Stimulated activated CD8-positive, alpha-beta memory T cell treated with anti-CD3 and anti-CD28 coated beads, Interleukin-4, amount 100 ng/mL, for 4 hours (primary cell): ENCODE measurements at places on chromosomes 2 and 18.

- DNase-seq, result no peak
These were observed 85.6 kb upstream of the ST3GAL5 start for GRCh38 chr2:85974390-85974789.

- no peak for DNase-seq
These were observed 5.6 kb upstream of the LRATD1 start for GRCh38 chr2:14626873-14627272.

DNA sequence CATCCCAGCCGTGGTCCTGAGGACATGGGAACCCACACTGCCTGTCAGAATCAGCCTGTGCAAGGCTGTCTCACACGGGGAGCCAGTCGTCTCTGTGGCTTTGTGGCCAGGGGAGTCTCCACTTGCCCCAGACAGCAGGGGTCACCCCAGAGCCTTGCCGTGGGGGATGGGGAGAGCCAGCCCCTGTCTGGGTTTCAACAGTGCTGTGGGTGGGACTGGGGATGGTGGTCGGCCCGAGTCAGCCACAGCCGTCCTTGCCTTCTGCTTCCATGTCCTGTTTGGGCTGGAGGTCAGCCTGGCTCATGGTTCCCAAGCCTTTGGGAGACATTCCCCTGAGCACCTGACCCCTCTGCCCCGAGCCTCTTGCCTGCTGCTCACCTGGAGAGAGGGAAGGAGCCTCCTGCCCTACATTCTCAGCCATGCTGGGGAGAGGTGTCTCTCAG lies 19.6 kb downstream of the GPR35 start:
- DNase-seq, result no peak

DNA sequence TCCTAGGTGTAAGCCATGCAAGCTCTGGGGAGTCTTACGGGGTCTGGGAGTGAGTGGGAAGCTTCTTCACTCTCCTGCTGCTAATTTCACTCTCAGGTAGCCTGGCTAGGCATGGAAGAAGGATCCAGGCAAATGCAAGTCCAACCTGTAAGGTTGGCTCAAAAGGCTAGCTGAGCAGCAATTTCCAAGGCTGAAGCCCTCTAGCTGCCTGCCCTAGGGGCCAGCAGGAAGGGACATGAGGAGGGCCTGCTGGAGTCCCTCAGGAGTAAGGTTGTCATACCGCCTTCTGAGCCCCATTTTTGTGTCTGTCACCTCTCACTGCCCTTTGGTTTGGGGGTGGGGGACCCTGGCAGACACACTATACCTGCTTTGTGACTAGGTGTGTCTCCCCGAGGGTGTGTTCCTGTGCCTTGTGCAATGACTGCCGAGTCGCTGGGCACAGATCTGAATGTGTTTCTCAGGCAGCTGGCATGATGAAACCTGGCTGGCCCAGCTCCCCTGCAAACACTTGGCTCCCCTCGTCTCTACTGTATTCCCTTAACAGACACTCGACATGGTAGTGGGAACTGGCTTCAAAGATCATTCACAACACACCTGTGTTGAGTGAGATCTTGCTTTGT lies 123.9 kb upstream of the FAM136A start:
- DNase-seq, result no peak

DNA sequence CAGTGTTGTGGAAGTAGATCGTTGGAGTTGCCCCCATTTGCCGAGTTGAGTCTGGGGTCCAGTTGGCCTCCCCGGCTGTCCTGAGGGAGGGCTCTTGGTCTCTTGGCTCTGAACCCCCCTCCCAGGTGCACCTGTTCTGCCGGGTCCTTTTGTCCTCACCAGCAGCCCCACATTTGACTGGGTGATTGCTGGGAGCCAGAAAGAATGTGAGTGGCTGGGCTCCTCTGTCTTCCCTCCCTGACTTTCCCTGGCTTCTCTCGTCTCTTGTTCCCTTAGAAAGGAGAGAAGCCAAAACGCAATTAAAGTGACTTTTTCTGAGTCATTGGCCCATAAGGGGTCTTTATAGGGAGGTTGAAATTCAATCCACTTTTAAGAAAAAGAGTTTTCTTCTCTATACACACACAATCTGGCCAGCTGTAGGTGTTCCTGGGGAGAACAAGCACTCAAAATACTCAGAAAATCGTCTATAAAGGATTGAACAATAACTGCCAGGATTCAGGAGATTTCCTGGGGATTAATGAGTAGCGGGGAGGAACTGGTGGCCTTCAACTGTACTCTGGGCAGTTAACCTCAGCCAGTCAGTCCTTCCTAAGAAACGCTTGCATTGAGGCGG lies 131.0 kb downstream of the TMEM182 start:
- DNase-seq, result no peak

DNA sequence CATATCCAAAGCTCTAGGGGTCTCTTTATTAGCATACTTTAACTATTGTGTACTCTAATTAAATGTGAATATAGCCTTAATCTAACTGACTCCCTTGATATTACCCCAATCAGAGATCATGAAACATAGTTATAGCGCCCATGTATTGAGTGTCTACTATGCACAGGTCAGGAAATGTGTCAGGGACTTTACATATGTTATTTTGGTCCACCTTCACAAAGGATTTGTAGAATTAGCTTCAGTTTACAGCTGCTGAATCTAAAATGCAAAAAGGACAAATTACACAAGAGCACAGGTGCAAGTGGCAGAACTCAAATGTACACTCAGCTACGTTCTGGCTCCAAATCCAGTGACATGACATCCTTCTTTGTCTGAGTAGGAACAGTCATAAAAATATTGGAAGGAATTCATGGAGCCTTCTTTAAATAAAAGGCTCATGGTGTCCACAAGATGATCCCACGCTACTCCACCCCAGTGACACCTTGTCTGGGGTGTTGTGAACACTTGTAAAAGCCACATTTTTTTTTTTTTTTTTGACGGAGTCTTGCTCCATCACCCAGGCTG lies 38.7 kb upstream of the ATL2 start:
- no peak for DNase-seq

- DNase-seq, result peak; percentile 43
These were observed 4.4 kb downstream of the NFATC1 start for GRCh38 chr18:79400091-79400590.

GRCh38 chr2:217451666-217452065 lies 551.1 kb downstream of the TNS1 start:
- DNase-seq, result no peak

DNA sequence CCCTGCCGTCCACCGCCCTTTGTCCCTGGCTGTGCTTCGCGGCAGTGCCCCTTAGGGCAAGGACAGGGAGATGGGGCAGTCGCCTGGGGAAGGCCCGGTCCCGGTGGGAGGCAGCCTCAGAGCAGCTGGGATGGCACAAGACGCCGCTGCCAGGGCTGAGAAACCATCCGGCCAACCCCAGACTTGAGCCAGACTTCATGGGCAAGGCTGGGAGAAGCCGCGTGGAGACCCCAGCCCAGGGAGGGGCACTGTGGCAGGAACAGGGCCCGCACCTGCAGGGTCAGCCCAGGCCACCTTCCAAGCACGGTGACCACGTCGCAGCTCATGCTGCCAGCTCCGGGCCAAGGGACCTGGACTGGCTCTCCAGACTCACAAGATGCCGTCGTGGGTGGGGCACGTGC lies 84.0 kb downstream of the NFATC1 start:
- DNase-seq, result no peak

DNA sequence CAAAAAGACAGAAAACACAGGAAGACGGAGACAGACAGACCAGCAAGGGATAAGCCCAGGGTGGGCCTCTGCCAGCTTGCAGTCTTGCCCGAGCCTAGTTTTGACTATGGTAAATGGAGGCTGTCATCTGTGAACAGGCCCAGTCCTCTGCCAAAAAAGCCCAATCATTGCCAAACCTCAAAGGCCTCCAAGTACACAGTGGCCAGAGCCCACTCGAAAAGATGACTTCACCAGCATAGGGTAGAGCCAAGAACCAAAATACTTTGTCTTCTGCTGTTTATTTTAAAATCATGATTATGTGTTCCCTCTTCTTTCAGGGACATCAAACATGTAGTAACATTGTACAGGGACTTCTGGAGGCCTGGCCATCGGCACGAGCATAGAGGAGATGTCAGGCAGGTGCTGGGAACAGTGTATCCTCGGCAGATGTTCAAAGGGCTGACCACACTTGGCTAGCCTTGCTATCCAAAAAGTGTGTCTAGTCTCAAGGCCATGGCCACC lies 66.0 kb downstream of the TTC32 start:
- no peak for DNase-seq

DNA sequence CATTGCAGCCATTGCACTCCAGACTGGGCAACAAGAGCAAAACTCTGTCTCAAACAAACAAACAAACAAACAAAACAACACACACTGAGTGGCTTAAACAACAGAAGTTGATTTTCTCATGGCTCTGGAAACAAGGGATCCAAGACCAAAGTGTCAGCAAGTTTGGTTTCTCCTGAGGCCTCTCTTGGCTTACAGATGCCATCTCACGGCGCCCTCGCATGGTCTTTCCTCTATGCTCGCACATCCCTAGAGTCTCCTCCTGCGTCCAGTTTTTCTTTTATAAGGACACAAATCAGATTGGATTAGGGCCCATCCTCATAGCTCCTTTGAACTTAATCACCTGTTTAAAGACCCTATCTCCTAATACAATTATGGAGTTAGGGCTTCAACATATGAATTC lies 133.4 kb upstream of the LRRTM1 start:
- DNase-seq, result no peak

DNA sequence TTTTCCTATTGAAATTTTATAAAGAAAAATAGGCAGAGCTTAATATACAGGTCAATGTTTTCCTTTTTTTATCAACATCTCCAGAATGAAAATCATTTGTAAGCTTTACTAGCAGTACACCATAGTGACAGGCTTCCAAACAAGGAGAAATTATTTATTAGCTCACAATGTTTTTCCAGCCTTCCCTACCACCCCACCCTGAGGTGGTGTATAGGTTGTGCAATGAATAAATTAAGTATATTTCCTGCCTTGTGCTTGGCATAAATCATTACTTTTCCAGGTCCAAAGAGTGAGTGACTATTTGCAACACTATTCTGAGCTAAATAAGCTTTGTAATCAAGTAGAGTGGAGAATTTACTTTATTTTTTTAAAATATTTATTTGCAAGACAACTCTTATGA lies 876.2 kb upstream of the POU3F3 start:
- no peak for DNase-seq

GRCh38 chr2:201887773-201888425 lies 81.6 kb downstream of the CDK15 start:
- DNase-seq, result no peak

GRCh38 chr2:237354892-237355291 lies 59.1 kb downstream of the COL6A3 start:
- no peak for DNase-seq

DNA sequence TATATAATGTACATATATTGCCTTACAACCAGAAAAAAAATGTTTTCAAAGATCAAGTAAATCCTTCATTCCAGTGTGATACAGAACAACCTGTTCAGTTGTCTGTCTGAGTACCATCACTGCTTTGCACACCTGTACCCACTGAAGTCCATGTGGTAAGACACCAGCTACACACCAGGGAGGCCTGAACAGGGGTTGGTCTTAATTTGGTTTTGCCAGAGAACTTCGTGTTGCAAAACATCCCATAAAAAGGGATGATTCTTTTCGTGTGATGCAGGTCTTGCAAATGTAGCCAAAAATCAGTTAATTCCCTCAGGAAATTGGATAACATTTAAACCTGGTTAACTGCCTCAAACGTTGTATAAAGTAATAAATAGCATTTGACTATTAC lies 73.7 kb upstream of the SLC1A4 start:
- DNase-seq, result no peak

DNA sequence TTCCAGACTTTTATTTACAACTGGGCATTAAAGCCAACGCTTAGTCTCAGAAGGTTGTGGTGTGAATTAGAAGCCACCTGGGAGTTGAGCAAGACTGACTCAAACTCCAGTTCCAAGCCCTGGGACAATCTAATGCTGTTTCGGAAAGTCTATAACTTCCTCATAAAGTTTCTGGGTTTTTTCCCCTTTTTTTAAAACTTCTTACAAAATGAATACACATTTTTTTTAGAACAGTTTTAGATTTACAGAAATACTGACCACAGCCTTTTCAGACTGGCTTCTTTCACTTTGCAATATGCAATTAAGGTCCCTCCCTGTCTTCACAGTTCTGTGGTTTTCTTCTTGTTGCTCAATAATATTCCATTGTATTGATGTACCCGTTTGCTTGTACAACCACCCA lies 115.9 kb upstream of the TWIST2 start:
- DNase-seq, result no peak

- no peak for DNase-seq
These were observed 124.3 kb upstream of the SLC39A10 start for GRCh38 chr2:195532628-195533271.

DNA sequence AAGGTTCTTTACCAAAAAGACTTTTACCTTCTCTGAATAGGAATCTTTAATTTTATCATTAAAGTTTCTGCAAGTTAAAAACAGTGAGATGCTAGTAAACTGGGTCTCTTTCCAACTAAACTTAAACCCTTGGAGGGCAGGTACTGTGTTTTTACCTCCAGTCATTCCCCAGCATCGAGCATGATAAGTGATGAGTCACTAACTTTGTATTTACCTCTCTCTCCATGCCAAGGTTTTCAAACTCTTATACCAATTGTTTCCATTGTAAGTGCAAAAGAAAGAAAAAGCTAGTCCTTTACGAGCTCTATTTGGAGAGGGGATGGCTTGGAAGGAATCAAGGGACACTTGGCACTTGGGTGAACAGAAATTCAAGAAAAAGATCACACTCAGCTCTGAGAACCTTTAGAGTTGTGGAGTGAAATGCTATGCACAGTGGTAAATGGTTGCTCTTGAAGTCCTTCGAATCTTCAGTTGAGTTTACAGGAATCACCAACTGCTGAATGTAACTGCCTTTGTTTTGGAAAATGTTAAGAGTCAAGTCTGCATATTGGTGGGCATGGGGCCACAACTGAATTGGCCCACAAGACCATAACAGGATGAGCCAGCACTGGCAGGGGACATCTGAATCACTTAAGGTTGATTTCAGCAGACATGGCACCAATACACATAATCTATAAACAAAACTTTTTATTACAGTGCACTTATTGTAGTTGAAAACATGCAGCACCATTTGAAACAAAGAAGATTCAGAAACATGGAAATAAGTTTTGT lies 8.3 kb upstream of the RBM43 start:
- DNase-seq, result no peak

- DNase-seq, result no peak
These were observed 240.3 kb upstream of the FBXO11 start for GRCh38 chr2:48146552-48146951.

DNA sequence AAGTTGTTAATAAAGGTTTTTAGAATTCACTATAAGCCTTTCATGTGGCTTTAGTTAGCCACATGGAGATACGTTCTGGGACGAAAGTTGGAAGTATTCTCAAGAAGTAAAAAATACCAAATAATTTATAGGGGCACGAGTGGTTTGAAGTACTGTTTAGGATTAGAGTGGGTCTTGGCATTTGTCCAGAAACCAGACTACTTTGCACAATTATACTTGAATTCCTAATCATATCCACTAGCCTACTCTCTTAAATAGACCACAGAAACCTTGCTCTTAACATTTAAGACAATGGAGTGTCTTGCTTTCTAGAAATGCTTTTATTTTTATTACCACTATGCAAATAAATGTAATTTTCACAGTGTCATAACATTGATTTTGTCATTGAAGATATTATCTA lies 44.6 kb downstream of the UBE2E3 start:
- DNase-seq, result no peak

- DNase-seq, result no peak
These were observed 59.9 kb upstream of the MRPS9 start for GRCh38 chr2:104977958-104978357.
